Endothelial cell (in vitro differentiated cells): ENCODE measurements at places on chromosomes 11 and 22.

- no peak for DNase-seq
Observed at GRCh38 chr11:122033631-122034030, 82.4 kb downstream of the BLID start.

DNA sequence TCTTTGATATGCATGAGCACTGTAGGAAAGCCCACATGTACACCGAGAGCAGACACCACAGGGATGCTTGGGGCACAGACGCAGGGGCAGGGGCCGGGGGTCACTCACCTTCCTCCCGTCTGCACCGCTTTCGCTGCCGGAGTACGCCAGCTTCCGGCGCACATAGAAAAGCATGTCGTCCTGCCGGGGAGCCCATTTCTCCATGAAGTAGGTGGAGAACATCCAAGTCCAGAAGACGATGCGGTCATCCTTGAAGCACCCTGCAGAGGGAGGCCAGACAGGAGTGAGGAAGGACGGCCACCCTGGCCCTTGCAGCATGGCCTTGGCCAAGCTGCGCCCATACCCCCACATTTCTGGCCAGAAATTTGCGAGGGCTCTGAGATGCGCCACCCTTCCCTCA lies 28.8 kb downstream of the KIAA0930 start:
- DNase-seq: no peak

GRCh38 chr22:33090836-33091235 lies 32.7 kb upstream of the SYN3 start:
- no peak for DNase-seq

DNA sequence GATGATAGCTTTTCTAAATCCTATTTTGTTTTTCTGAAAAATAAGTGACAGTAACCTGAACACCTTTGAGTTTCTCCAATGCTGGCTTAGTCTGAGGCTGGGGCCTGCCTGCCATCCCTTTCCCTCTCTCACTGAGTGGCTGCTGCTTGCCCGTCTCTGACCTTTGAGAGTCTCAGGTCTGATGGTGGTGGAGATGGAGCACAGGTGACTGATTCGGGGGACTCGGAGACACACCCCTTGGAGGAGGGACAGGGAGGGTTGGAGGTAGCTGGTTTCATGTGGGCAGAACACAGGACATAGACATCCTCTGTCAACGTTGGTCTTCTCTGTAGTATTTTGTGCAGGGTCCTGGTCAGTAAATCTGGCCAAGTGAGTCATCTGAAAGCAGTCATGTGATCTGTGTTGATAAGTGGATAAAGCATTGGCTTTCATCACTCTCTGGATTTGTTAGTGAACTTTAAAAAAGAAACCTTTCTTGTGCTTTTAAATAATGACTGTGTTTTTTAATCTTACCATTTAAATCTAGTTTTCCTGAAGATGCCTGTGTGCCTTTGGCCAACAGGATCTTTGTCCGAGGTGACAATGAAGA lies 47.1 kb upstream of the CLDN5 start:
- DNase-seq: no peak

DNA sequence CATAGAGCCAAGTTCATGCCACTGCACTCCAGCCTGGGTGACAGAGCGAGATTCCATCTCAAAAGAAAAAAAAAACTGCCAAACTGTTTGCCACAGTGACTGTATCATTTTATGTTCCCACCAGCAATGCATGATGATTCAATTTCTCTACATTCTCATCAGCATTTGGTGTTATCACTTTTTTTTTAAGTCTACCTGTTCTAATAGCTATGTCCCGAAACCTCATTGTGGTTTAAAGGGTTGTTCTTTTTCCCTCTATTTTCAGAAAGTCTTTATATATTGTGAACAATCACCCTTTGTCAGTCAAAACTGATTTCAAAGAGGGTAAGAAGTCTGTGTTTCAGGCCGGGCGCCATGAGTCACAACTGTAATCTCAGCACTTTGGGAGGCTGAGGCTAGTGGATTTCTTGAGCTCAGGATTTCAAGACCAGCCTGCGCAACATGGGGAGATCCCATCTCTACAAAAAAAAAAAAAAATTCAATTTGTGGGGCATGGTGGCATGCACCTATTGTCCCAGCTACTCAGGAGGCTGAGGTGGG lies 14.8 kb upstream of the FAM168A start:
- no peak for DNase-seq
